K562 (cell line): ENCODE measurements at places on chromosomes 7 and 10. TPM values are rescaled to one million over a fixed set of nuclear protein-coding genes. Genes with fewer than 3 reads are reported as not detected.
A peak's percentile ranks its signal among the peaks of the same experiment; 100 is the strongest.

DNA sequence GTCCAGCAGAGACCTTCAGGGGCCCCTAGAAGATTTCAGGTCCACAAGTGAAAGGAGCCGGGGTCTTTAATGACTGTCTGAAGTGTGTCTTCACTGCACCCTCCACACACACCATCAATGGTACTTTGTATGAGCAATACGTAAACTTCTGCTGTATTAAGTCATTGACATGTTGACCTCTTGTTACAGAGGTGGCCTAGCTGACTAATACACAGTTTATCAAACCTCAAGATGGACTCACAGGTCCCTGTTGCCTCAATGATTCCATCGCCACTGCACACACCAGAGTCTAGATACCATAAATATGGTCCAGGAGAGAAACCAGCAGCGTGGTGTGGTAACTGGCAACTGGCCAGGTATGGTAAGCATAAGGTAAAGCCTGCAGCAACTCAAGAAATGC lies 19.5 kb downstream of the KCNMA1 start:
- H3K4me3 ChIP-seq, result no peak overlapping the region
- H3K4me1 ChIP-seq, result no peaks in the 10 kb centered on the region
- peaks cover 5% of the 10 kb centered on the region; the same call in 1 of the 3 replicates for H3K27me3 ChIP-seq
- no peaks in the 10 kb centered on the region for H3K36me3 ChIP-seq
- DNase-seq, result no peak

GRCh38 chr7:137975768-137976167 lies 26.1 kb downstream of the CREB3L2 start:
- H3K4me3 ChIP-seq, result no peak overlapping the region
- H3K27ac ChIP-seq, result no peak overlapping the region
- H3K4me1 ChIP-seq, result peaks cover 36% of the 10 kb centered on the region

DNA sequence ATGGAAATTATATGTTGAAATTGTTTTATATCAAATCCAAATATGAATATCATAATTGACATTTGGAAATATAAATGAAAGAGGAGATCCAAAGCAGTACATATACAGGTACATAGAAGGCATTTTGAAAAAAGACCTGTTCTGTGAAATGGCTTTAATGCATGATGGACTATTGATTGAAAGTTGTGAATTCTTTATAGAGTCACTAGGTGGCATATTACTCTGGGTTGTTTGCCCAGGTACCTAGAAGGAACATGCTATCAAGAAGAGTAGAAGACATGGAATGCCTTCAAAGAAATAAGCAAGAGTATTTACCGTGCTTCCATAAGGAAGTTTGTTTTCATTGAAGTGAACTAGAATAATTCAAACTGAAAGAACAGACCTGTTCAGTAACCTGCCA lies 160.0 kb upstream of the ANK3 start:
- no peaks in the 10 kb centered on the region for H3K36me3 ChIP-seq
- H3K27me3 ChIP-seq, result no peaks in the 10 kb centered on the region
- no peak for DNase-seq
- no peak overlapping the region for H3K27ac ChIP-seq
- no peak overlapping the region for H3K4me3 ChIP-seq

DNA sequence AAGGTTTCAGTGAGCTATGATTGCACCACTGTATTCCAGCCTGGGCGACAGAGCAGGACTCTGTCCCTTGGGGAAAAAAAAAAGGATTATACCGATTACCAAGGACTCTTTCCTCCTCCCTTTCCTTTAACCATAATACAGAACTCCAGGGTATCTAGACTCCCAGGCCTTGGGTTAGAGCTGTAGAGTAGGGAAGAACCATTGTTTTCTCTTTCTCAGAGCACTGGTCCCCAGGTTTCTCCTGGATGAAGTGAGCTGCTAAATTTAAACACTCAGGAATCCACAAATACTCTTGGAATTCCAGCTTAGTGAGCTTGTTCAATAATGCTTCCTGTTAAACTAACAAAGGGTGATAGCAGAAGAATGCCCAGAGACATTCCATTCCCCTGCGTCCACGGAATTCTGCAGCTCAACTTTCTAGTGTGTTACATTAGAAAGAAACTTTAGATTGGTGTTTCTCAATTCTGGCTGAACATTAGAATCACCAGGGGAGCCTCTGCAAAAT lies 14.6 kb upstream of the RPEL1 start:
- no peak for DNase-seq
- H3K36me3 ChIP-seq, result no peaks in the 10 kb centered on the region
- H3K4me1 ChIP-seq, result peaks cover 4% of the 10 kb centered on the region; the same call in 1 of the 2 replicates
- H3K27me3 ChIP-seq, result no peaks in the 10 kb centered on the region
- no peak overlapping the region for H3K4me3 ChIP-seq
- H3K27ac ChIP-seq, result no peak overlapping the region

DNA sequence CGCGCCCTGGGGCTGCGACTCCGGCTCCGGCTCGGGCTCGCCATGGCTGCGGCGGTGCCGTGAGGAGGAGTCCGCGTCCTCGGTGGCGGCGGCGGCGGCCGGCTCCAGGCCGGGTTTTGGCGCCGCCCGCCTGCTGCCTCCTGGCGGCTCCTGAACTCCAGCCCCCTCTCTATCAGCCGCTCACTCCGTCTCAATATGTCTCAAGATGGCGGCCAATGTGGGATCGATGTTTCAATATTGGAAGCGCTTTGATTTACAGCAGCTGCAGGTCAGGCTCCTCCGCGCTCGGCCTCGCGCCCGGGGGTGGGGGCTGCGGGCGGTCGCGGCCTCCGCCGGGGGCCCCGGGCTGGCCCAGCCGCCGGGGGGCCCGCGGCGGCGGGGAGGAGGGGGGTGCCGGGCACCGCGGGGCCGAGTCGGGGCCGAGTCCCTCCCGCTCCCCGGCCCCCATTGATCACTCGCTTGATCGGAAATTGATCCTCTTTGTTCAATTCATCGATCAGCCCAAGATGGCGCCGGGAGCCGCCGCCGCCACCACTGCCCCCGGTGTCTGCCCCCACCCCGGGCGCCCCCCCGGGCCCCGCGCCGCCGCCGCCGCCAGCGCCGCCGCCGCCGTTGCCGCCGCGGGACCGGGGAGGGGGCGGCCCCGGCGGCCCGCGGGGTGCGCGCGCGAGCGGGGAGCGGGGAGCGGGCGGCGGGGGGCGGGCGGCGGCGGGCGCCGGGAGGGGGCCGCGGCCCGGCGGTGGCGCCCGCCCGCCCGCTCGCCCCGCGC lies 1.4 kb upstream of the CUX1 start:
- H3K4me1 ChIP-seq, result peaks cover 27% of the 10 kb centered on the region
- no peaks in the 10 kb centered on the region for H3K27me3 ChIP-seq
- peak; percentile 82 for DNase-seq
- peak overlapping the region; percentile 70 for H3K4me3 ChIP-seq

GRCh38 chr7:141484907-141485306 lies 66.3 kb upstream of the AGK start:
- no peaks in the 10 kb centered on the region for H3K4me1 ChIP-seq
- H3K36me3 ChIP-seq, result no peaks in the 10 kb centered on the region
- H3K27ac ChIP-seq, result no peak overlapping the region
- no peak overlapping the region for H3K4me3 ChIP-seq
- H3K27me3 ChIP-seq, result peaks cover 10% of the 10 kb centered on the region; the same call in 2 of the 3 replicates

DNA sequence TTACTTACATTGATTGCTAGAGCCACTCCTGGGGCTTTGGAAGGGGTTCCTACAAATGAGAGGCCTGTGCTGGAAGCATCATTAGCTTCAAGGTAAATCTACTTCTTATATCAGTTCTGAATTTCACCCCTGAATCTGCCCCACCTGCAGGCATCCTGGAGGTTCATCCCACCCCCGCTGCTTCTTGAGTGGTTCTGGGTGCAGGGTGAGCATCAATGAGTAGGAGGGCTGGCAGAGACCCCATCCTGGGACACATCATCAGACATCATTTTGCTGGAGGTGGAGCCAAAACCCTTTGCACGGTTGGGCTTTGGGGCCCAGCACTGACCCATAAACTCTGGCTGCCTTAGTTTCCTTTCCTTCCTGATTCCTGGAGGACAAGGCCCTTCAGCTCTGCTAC lies 143.7 kb downstream of the PTPN20 start:
- no peak overlapping the region for H3K4me3 ChIP-seq
- no peak for DNase-seq
- peaks cover 31% of the 10 kb centered on the region for H3K27me3 ChIP-seq

Gene ARHGEF5
- 0.03 and 0.12 TPM in 2 replicates for polyA plus RNA-seq

Gene PHYHIPL
- polyA plus RNA-seq, result not detected in 2 replicates

Gene GJC3
- 0.08 and 0.45 TPM in 2 replicates for polyA plus RNA-seq

Gene KAZALD1
- polyA plus RNA-seq, result 8.9 and 10.0 TPM in 2 replicates

Gene ZCWPW1
- 0.61 and 1.6 TPM in 2 replicates for polyA plus RNA-seq

Gene AKR1D1
- not detected in 2 replicates for polyA plus RNA-seq

Gene AKR1C8
- polyA plus RNA-seq, result 0.03 and 0.90 TPM in 2 replicates

Gene ZNF239
- polyA plus RNA-seq, result 17.7 and 18.3 TPM in 2 replicates
